ENCODE measurements at places on chromosomes 4 and X.

DNA sequence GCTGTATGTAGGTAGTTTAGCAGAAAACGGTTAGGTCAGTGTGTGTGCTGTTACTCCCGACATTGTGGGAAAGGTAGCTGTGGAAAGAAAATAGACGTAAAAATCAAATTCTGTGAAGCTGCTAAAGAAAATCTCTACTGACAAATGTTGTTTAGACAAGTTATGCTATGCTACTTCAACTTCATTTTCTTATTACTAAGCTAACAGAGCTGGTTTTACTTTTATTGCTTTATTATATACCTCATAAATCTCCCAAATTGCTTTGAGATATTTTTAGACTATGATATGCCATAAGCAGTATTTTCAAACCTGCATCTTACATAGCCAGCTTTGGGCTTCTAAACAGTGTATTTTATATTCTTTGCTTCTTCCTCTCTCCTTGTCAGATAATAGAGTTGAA lies 108.2 kb upstream of the PACRGL start:
- DNase-seq: no peak

GRCh38 chr4:27305246-27305645 lies 444.6 kb downstream of the STIM2 start:
- no peak for DNase-seq

DNA sequence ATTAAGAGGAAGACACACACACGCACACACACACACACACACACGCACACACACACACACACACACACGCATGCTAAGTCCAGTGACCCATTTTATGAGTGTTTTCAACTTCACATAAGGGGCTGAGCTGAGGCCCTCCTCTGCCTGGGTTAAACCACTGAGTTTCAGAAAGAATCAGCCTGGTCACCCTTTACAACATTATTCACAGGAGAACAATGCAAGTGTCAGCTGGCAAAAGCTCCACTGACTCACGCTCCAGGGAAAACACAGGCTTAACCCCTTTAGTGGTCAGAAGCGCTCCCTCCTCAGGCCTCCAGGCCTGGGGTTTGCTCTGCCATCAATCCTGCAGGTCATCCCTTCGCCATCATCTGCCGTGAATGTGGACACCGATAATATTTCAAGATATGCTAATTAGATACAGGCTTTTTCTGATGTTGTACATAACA lies 46.9 kb downstream of the ACOX3 start:
- peak; percentile 58 for DNase-seq

- DNase-seq: no peak
These were observed 10.1 kb downstream of the ANXA3 start for GRCh38 chr4:78561677-78562076.

DNA sequence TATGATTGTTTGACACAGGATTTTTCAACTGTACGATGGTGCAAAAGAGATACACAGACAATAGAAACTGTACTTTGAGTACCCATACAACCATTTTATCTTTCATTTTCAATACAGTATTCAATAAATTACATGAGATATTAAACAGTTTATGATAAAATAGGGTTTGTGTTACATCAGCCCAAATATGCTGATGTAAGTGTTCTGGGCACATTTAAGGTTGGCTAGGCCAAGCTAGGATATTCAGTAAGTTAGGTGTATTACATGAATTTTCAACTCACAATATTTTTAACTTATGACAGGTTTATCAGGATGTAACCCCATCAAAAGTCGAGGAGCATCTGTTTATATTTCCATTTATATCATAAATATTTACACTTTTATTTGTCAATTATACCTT lies 42.9 kb upstream of the PLS3 start:
- DNase-seq: no peak

DNA sequence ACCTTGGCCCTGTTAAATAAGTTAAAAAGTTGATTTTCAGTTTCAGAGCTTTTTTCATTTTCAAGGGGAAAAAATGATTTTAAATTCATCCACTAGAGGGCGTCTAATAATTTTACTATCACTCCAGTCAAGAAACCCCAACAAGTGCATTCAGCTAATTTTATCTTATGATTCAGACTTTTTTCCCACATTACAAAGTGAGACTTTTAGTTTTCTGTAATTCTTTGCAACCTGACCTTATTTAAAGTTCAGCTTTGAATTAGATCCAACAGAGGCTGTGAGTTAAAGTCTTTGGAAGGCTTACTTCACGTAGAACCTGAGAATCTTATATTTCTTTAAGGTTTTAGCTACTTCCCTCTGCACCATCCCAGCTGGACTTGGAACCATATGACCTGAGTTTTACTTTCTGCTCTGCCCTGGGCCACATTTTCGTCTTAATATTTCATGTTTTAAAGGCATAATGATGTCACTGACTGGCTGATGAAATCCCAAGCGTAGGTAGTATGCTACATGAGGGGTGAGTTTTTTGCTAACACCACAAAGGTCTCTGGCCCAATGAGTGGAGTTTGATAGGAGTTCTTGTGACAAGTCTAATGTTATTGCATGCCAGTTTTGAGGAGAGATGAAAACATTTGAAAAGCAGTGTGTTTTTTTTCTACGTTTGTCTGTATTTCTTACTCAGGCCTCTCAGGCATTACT lies 7.2 kb downstream of the GNRHR start:
- no peak for DNase-seq

- no peak for DNase-seq
These were observed 517.7 kb downstream of the BCOR start for GRCh38 chrX:39580043-39580442.

DNA sequence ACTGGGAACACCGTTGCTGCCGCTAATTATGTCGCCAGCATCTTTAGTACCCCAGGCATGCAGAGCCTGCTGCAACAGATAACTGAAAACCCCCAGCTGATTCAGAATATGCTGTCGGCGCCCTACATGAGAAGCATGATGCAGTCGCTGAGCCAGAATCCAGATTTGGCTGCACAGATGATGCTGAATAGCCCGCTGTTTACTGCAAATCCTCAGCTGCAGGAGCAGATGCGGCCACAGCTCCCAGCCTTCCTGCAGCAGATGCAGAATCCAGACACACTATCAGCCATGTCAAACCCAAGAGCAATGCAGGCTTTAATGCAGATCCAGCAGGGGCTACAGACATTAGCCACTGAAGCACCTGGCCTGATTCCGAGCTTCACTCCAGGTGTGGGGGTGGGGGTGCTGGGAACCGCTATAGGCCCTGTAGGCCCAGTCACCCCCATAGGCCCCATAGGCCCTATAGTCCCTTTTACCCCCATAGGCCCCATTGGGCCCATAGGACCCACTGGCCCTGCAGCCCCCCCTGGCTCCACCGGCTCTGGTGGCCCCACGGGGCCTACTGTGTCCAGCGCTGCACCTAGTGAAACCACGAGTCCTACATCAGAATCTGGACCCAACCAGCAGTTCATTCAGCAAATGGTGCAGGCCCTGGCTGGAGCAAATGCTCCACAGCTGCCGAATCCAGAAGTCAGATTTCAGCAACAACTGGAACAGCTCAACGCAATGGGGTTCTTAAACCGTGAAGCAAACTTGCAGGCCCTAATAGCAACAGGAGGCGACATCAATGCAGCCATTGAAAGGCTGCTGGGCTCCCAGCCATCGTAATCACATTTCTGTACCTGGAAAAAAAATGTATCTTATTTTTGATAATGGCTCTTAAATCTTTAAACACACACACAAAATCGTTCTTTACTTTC lies 1.8 kb downstream of the UBQLN2 start:
- peak; percentile 27 for DNase-seq

GRCh38 chr4:142416121-142416520 lies 430.0 kb downstream of the INPP4B start:
- no peak for DNase-seq

GRCh38 chr4:80419946-80420345 lies 84.4 kb downstream of the CFAP299 start:
- DNase-seq: no peak

- DNase-seq: no peak
These were observed 49.8 kb upstream of the TMEM33 start for GRCh38 chr4:41885456-41885855.
